ENCODE measurements at places on chromosomes 2 and 18.
A peak's percentile ranks its signal among the peaks of the same experiment; 100 is the strongest.

GRCh38 chr2:20143263-20143662 lies 81.7 kb downstream of the SDC1 start:
- DNase-seq: no peak

DNA sequence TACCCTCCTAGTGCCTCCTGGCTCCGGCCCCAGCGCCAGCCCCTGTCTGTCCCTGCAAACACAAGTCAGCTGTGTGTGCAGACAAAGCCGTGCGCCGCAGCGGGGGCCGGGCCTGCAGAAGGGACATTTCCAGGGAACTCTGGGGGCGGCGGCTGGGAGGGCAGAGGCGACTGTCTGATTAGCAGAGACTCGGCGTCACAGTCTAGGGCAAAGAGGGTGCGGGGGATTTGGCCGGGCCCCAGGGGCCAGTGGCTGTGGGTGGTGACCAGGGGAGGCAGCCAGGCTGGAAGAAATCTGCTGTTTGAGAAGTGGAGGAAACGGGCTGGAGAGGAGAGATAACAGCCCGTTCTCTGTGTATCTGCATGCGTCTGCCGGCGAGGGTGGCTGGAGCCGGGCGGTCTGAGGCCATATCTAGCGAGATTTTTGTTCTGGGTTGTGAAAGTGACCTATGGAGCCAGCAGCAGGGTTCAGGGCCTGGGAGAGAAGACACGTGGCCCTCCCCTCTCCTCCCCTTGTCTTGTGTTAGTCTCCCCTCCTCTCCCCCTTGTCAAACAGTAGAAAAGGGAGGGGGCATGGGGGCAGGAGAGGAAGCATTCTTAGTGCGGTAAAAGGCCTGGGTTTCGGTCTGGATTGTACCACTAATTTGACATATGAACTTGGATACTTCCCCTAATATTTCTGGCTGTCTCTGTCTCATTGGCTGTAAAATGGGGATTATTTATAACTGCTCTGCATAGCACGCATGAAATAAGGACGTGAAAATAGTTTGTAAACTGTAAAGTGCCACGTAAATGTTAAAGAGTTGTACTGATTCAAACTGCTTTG lies 169.4 kb downstream of the SMAD7 start:
- DNase-seq: no peak

DNA sequence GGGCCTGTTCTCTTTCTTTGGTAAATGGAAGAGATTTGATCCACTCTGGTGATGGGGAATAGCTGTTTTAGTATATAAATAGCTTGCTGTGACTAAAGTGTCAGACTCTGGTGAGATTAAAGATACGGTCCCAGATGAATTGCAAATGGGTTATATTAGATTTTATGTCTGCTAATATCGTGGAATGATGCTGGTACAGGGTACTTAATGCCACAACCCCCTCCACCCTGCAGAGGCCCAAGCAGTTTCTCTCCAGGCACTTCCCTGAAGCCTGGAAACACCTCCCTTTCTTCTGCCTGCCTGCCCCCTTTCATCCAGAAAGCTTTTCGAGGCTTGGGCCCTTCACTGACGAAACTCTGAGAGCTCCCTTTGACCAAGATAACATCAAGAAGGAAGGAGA lies 21.4 kb upstream of the RFX8 start:
- DNase-seq: no peak

DNA sequence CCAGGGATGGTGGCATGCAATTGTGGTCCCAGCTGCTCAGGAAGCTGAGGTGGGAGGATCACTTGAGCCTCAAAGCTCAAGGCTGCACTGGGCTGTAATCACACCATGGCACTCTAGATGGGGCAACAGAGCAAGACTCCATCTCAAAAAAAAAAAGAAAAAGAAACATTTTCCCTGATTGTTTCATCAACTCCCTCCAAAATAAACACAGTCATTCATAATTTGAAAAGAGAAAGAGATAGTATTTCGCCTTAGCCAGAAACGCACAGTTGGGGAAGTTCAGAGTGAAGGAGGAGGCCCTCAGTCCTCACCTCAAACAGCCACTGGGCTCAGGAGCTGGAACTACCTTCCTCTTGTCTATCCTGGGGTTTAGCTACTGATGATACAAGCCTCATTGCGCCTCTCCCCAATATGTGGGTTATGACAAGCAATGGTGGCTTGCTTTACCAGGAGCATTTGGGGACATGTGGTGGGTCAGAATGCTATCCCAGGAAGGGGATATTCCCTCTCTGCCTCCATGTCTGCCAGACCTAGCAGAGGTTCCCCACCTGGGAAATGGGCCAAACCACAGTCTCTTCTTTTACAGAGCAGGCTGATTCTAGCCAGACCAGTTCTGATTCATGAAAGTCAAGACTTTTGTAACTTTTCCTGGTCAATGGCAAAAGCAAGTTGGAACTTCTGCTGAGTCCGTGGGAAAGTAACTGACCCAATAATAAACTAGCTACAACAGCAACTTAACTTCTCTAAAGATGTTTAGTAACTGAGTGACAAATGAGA lies 22.2 kb upstream of the TMEM87B start:
- no peak for DNase-seq

GRCh38 chr2:159508140-159508539 lies 108.2 kb downstream of the BAZ2B start:
- DNase-seq: no peak

DNA sequence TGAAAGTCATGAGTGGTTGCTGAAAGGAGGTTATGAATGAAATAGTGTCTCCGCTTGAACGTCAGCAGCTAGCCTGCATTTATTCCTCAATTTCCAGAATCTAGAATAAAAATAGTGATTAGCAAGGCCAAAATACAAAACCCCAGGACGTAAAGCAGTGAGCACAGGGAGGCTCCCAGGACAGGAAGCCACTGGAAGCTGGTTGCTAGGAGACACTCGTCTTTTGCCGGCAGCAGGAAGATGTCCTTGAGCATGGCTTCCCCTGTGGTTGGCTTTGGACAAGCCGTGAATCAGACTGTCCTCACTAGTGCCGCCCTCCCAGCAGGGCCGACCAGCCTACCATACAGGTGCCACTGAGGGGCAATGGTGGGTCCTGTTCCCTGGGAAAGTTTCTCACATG lies 374.4 kb downstream of the MTX2 start:
- DNase-seq: no peak

DNA sequence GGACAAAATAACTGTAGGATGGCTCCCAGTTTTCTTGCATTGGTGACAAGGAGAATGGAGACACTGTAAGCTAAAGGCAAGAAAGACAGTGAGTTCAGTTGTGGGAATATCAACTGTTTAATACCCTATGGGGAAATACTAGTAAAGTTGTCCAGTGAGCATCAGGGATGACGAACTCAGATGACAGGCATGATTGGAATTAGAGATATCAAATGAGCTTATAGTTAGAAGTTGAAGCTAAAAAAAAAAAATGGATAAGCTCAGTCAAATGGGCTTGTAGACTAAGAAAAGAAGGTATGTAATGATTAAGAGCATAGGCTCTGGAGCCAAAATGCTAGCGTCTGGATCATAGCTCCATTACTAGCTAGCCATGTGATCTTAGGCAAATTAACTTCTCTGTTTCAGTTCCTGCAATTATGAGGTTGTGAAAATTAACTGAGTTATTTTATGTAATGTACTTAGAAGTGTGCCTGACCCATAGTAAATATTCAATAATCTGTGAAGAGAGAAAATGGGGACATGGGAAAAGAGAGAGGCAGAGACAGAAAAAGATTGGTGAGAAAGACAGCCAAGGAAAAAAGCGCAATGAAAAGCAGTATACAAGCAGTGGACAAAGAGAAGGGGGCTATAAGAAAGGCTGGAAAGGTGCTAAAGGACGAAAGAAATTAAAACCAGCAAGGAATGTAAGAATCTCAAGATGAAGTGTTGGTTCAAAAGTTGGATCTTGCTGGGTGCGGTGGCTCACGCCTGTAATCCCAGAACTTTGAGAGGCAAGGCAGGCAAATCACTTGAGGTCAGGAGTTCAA lies 95.7 kb upstream of the SLC39A10 start:
- DNase-seq: no peak

DNA sequence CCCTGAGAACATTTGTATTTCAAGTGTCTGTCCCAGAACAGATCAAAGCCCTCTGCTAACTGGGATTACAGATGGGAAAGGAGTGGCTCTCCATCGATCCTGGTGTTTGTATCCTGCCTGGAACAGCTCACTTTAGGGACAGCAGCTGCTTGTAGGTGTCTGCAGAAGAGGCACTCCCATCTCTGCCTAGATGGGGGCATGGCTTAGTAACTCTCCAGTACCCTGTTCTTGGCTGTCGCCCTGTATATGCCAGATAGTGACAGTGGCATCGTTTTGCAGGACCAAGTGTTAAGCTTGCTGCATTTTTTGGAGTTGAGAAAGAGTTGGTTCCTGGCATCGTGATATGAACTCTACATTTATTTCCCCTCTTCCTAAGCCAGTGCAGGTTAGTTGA lies 189.9 kb downstream of the SH3RF3 start:
- no peak for DNase-seq

DNA sequence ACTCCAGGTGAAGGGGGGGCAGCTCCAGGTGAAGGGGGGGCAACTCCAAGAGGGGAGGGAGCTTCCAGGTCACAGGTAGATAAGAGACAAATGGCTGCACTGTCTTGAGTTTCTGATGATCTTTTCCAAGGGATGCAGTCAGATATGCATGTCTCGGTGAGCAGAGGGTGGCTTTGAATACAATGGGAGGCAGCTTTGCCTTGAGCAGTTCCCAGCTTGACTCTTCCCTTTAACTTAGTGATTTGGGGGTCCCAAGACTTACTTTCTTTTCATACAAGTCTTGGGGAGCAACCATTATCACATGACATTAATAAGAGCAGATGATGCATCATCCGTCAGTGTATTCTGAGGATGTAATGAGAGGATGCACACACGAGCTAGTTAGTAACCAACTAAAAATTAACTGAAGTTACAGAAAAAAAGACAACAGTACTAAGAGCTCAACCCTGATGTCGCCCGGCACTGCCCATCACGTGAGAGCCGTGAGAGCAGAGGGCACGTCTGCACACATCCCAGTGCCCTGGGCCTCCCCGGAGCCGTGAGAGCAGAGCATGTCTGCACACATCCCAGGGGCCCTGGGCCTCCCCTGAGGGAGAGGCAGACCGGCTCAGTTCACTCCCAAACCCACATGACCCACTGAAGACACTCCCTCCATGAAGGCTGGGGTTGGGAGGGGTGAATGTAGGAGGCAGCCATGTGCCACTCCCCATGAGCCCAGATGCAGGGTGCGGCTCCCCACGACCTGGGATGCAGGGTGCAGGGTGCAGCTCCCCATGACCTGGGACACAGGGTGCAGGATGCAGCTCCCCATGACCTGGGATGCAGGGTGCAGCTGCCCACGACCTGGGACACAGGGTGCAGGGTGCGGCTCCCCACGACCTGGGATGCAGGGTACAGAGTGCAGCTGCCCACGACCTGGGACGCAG lies 39.4 kb downstream of the PXDN start:
- DNase-seq: no peak

- DNase-seq: no peak
Observed at GRCh38 chr2:24659862-24660261, 133.3 kb downstream of the PTRHD1 start.

DNA sequence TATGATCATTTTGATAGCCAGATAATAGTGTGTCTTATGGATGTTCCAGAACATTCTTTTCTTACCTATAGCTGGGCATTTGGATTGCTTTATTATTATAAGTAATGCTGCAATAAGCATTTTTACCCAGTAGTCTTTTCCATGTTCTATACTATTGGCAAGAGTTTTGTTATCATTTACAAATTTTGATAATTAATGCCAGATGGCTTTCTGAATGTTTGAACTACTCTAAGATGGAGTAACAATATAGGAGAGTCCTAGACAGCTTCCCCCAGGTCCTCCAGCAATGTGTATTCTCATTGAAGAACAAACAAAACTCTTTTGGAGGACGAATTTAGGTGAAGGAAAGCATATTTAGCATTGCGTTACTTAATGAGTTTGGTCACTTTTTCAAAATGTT lies 73.0 kb downstream of the INPP4A start:
- no peak for DNase-seq

DNA sequence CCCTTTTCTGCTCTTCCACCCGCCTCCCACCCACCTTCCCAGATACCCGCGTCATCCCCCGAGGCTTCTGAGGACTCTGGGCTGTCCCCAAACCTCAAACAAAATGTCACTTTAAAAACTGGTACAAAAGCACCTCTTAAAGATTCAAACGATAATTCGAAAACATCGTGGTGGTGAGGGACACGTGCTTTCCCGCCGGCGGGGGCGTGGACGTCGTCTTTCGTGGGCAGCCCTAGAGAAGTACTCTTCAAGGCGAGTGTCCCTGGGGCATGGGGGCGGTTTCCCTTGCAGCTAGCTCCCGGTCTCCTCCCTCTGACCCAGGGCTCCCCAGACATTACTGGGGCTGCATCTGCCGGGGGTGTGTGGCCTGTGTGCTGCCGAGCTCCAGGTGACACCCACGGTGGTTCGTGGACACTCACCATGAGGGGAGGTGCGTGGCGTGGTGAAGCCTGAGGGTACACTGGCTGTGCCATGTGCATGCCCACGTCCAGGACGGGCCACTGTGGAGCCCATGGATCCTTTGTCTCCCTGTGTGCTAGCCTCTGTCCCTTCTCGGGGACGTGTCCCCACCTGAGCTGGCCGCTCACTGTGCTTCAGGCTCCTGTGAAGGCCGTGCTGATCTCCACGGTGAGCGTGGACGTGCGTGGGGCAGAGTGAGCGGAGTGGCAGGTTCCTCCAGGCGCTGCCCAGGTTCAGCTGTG lies 117.8 kb downstream of the NFATC1 start:
- DNase-seq: no peak

GRCh38 chr2:241010531-241011295 lies 12.3 kb downstream of the SNED1 start:
- no peak for DNase-seq

DNA sequence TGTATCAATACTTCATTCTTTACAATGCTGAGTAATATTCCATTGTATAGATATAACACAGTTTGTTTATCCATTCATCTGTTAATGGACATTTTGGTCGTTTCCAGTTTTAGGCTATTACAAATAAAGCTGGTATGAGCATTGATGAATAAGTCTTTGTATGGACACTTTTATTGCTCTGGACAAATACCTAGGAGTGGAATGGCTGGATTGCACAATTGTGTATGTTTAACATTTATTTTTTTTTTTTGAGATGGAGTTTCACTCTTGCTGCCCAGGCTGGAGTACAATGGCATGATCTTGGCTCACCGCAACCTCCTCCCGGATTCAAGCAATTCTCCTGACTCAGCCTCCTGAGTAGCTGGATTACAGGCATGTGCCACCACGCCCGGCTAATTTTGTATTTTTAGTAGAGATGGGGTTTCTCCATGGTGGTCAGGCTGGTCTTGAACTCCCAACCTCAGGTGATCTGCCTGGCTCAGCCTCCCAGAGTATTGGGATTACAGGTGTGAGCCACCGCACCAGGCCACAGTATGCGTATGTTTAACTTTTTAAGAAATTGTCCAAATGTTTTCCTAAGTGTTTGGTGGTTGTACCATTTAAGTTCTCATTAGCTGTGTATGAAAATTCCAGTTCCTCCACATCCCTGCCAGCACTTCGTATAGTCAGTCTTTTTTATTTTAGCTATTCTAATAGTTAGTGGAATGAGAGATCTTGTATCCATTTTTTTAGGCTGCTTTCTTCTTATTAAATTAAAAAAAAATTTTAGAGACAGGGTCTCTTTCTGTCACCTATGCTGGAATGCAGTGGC lies 194.9 kb upstream of the HAAO start:
- DNase-seq: no peak

- peak; percentile 10 for DNase-seq
Observed at GRCh38 chr2:206082298-206082843, 3.6 kb downstream of the INO80D start.

GRCh38 chr2:122237450-122237849 lies 482.0 kb downstream of the TSN start:
- no peak for DNase-seq

Measured in T47D (cell line).